ENCODE measurements at places on chromosomes 1 and 21.

GRCh38 chr1:1153874-1154273 is 19.8 kb upstream of the TTLL10 start:
- no peak for DNase-seq

- no peak for DNase-seq
Measured at GRCh38 chr1:119622311-119623192, 25.5 kb downstream of the ZNF697 start.

DNA sequence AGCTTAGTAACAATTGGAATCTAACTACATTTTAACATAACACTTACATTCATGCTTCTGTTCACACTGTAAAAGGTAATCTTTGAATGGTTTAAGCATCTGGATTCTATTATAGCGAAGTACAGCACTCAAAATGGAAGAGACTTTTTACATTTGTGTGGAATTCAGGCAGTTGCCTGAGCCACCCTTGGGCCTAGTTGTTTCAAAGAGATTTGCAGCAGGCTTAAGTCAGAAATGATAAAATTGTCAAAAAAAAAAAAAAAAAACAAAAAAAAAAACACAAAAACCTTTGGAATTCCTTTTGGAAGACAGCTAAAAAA is 199.9 kb downstream of the LYPLAL1 start:
- no peak for DNase-seq

DNA sequence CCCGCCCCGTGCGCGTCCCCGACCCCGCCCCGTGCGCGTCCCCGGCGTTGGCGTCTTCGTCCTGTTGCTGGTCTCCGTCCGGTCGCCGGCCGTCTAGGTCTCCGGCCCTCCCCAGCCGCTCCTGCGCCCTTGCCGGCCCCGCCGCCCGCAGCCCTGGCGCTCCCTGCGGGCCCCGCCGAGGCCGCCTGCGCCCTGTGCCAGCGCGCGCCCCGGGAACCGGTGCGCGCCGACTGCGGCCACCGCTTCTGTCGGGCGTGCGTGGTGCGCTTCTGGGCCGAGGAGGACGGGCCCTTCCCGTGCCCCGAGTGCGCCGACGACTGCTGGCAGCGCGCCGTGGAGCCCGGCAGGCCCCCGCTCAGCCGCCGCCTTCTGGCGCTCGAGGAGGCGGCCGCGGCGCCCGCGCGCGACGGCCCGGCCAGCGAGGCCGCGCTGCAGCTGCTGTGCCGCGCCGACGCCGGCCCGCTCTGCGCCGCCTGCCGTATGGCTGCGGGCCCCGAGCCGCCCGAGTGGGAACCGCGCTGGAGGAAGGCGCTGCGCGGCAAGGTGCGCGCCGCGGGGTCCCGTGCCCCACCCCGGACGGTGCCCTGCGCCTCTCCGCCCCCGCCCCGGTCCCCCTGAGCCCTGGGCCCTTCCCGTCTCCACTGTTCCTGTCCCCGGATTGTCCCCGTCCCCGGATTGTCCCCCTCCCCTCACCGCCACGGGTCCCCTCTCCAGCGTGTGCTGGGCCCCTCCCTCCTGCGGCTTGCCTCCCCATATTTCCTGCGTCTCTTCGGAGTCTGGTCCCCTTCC is at the start of gene RNF187:
Gene RNF187, plus strand, starts transcription at position 47 of the 789 bp plus-strand sequence.
- DNase-seq: peak; percentile 26

DNA sequence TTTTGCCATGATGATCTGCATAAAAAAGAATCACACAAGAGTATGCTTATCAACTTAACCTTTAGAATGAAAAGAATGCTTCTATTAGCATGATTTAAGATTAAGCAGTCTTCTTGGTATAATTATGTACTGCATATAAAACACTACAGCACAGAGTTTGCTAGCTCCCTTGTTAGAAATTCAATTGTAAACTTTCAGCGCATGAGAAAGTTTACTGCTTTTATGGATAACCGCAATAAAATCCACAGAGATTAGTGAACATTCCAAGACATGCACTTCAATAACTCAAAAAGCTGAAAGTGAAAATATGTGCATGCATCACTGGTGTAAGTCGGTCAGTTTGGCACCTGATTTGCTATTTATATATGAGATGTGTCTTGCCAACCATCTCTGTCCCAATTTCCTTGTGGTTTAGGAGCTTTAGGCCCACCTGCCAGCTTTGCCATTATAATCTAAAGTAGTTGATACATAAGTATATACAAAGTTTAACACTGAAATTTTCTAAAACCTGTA is 16.9 kb downstream of the CCT8 start:
- no peak for DNase-seq

DNA sequence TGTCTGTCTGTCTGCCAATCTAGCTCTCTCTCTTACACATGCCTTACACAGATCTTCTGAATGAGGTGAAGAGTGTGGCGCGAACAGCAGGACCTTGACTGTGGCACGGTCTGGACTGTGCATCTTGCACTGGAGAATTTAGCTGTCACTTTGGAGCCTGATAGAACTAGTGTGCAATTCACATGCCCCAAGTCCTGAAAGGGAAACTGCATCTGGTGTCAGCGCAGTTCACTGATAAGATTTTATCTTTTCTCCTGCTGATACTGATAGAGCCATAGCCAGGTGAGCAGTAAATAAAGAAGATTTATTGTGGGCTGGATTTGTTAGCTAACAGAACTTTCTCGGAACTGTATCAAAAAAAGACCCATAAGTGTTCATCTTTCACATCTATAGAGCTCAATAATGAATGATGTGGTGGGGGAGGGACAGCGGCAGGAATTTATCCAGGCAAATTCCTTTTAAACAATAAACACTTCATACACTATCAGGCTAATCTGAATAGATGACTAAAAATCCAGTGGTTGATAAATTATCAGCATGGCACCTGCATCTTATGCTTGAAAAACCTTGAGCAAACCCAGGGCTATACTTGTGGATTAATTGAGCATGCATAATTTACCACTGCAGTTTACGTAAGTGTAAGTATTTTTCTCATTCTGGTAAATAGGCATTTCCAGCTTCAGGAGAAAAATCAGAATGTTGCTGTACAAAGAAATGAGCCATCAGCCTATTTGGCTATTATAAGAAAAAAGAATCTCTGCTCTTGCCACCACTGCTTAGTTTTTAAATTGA is 104.1 kb downstream of the NTNG1 start:
- DNase-seq: no peak

- no peak for DNase-seq
Measured at GRCh38 chr21:39152271-39152670, 31.0 kb downstream of the PSMG1 start.

DNA sequence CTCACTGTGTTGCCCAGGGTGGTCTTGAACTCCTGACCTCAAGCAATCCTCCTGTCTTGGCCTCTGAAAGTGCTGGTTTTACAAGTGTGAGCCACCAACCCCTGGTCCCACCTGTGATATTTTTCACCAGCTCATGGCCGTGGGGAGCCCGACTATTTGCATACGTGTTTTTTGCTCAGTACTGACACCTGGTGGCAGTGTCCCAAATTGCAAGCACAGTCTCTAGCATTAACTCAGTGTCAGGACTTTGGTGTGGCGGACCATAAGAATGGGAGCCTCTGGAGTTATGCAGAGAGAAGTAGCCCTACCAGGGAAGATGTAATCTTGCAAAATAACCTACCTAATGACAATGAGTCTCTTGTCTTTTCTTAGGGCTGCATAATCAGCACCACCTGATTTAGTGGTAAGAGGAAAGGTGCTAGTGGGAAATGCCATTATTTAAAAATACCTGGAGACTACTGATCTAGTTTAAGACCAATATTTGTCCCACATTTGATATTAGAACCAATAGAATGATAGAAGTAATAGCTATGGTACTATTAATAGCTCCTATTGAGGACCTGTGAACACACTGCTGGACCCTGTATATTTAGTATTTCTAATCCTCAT is 305.4 kb downstream of the DISC1 start:
- no peak for DNase-seq

DNA sequence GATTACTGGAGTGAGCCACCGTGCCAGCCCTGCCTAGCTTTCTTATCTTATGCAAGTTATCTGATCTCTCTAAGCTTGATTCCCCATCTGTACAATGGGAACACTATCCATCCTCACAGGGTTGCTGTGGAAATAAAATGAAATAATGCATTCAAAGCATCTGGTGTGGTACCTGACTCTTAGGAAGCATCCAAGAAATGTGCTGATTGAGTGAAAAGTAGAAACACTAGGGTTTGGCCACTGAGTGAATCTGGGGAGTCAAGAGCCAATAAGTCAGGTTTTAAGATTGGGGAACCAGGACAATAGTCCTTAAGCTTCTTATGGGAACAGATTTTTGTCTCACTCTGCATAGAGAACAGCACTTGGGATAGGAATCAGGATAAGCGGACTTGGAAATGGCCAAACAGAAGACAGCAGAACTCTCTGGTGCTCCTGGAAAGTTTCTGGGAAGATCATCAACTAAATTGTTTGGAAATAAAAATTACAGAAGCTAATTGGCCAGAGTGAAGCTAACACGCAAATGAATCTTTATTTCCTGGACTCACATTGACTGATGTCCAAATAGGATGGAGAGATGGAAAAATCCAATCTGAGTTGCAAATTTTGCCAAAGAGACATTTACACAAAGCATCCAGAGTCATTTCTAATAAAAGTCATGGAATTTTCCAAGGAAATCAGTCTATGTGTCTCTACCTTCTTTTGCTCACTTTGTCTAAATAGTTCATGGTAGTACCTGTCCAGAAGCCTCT is 3.3 kb downstream of the PAFAH2 start:
- no peak for DNase-seq

GRCh38 chr1:170198584-170198983 is 52.8 kb downstream of the NTMT2 start:
- no peak for DNase-seq

GRCh38 chr1:20223551-20224419 is 37.5 kb upstream of the PLA2G2C start:
- no peak for DNase-seq

- no peak for DNase-seq
Measured at GRCh38 chr1:237913345-237913744, 22.6 kb upstream of the ZP4 start.

DNA sequence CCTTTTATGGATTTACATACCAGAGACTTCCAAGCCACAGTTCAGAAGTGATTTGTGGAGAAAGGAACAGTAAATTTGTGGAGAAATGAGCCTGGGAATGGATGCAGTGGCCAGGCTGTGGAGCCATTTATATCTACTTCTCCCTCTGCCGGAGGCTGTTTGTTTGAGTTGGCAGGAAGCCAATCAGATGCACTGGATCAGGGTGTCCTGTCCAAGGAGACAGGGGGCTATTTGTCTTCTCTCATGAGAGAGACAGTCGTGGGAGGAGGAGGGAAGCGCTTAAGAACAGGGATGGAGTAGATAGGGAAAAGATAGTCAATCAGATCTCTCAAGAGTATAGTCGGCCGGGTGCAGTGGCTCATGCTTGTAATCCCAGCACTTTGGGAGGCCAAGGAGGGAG is 2.8 kb upstream of the HAPLN2 start:
- DNase-seq: no peak

DNA sequence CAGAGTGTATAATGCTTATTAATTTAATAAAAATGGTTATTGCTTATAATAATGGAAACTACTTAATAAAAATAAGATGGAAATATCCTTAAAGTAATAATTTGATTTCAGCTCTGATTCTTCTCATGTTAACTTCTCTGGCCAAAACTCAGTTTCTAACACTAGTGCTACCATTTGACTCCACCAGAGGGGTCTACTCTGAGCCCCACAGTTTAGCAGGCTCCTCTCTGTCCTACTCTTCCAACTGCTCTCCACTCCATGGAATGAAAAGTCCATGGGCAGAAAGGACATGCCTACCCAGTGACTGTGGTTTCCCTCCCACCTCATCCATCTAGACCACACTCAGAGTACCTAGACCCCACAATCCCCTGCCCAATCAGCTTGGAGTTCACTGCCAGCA is 489.1 kb upstream of the CAMK1G start:
- no peak for DNase-seq

GRCh38 chr1:28141685-28142084 is 34.8 kb downstream of the PTAFR start:
- DNase-seq: no peak

- DNase-seq: no peak
Measured at GRCh38 chr1:207619871-207620542, 24.9 kb upstream of the CR1L start.

DNA sequence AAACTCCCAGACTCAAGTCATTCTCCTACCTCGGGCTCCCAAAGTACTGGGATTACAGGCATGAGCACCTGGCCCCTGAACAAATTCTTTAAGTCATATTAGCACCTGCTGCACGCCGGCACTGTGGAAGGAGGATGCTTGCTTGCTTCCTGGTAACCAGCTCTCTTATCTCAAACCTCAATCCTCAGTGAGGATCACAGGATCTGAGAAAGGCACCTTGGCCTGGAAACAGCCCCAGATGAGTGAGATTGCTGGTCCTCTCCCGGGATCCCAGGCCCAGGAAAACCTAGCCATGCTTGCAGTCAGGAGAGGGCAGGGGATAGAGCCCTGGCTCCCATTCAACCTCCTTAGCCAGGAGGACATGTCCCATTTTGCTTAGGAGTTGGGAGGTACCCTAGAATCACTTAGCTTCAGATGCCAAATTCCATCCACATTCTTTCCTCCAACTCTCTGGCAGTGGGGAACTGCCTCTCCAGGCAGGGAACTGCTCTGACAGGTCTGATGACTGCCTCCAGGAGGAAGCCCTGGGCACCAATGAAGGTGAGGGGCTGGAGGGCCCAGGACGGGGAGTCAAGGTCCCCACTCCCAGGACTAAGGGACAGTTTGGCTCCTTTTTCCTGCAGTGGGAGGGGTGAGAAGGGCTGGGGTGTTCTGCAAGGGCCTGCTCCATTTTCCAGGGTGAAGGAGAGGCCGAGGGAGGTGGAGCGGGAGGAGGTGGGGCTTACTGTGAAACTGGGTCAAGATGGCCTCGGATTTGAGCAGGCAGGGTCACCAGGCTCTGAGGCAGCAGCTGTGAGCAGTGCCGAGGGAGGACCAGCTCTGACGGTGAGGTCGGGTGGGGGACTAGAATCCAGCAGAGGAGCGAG is 9.5 kb downstream of the GPR37L1 start:
- DNase-seq: no peak

DNA sequence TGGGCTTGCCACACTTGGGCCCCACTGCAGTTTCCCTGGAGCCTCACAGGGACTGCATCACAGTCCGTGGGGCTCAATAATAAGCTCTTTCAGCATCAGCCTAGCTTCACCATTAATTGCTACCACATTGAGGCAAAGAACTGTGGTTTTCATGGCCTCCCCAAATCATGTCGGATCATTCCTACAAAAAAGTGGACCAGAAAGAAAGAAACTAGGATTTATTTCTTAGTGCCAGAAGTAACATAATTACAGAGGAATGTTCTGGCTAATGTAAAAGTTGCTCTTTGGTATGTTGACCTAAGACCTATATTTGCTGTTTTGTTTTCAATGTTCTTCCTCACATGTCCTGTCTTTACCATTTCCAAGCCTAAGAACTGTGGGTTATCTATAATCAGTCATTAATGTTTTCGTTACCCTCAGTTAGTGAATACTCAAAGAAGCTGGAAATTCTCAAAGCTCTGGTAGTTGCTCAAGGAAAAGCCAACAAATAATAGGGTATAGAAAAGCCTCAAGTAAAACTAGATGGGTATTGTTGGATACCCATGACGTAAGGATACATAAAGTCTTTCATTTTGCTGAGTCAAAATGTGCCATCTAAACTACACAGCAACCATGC is 173.9 kb downstream of the LTN1 start:
- DNase-seq: no peak
